ENCODE measurements at places on chromosomes 16 and 17. TPM values are rescaled to one million over a fixed set of nuclear protein-coding genes. Genes with fewer than 3 reads are reported as not detected.
A peak's percentile ranks its signal among the peaks of the same experiment; 100 is the strongest.

- no peak for DNase-seq
These were observed 13.3 kb upstream of the MYH8 start for GRCh38 chr17:10435096-10435495.

DNA sequence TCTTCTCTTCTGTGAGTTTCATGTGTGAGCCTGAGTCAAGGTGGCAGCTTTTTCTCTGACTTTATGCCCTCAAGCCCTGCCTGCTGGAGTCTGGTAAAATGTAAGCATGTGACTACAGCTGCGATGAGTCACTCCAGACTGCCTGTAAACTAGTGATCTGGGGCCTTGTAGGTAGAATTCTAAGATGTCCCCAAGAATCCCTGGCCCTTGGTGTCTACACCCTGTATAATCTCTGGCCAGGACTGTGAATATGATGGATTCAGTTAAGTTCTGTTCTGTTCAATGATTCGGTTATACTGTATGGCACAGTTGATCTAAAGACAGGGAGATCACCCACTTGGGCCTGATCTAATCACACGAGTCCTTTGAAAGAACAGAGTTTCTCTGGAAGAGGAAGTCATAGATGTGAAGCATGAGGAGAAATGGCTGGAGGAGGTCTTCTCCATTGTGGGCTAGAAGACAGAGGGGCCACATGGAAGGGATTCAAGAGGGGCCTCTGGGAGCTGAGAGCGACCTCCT, 29.8 kb downstream of the PRSS54 start:
- DNase-seq: no peak

DNA sequence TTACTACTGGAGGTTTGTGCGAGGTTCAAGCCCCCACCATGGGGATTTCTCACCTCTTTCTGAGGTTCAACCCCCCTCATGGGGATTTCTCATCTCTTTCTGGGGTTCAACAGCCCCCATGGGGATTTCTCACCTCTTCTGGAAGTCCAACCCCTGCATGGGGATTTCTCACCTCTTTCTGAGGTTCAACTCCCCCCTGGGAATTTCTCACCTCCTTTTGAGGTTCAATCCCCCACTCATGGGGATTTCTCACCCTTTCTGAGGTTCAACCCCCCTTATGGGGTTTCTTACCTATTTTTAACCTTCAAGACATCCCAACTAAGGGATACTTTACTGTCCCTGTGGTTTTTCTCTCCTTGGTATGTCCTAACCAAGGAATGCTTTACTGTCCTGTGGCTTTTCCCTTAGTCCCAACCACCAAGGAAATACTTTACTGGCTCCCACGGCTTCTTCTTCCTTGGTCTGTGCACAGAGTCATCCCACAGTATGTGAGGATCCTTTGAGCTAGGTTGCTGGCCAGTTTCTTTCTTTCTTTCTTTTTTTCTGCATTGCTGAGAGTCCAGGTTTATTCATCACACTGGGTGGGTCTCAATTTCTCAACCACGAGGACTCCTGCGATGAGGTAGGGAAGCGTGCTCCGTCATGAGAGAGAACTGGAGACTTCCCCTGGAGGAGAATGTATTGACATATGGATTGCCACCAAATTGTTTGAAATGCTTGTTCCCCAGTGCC, 2140.2 kb downstream of the TP53TG3F start:
- no peak for DNase-seq

DNA sequence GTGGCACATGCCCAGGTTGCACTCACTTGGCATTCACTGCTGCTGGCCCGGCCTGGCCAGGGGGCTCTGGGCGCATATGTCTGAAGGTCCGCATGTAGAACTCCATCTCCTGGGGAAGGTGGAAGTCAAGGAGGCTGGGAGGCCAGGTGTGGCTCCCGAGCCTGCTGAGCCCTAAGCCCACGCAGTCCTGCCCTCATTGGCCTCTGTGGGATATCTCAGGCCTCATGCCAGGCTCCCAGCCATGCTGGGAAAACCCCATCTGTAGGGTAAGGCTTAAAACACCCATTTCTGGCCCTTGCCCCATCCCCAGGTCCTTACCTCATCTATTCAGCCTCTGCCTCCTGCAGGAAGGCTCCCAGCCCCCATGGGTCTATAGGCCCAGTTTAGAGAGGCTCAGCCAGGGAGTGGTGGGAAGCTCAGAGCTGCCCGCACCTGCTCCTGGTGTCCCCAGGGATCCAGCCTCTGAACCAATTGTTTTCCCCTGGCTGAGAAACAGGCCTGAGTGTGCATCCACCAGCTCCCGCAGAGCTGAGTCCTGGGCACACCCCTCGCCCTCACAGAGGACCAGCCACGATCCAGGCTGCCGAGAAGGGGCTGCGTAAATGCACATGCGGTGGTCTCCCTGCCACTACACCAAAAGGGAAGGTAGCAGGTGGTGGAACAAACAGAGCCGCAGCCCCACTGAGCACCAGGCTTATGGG, 2.3 kb upstream of the TPPP3 start:
- DNase-seq: peak; percentile 85

CSH2 gene
- not detected for total RNA-seq

DNA sequence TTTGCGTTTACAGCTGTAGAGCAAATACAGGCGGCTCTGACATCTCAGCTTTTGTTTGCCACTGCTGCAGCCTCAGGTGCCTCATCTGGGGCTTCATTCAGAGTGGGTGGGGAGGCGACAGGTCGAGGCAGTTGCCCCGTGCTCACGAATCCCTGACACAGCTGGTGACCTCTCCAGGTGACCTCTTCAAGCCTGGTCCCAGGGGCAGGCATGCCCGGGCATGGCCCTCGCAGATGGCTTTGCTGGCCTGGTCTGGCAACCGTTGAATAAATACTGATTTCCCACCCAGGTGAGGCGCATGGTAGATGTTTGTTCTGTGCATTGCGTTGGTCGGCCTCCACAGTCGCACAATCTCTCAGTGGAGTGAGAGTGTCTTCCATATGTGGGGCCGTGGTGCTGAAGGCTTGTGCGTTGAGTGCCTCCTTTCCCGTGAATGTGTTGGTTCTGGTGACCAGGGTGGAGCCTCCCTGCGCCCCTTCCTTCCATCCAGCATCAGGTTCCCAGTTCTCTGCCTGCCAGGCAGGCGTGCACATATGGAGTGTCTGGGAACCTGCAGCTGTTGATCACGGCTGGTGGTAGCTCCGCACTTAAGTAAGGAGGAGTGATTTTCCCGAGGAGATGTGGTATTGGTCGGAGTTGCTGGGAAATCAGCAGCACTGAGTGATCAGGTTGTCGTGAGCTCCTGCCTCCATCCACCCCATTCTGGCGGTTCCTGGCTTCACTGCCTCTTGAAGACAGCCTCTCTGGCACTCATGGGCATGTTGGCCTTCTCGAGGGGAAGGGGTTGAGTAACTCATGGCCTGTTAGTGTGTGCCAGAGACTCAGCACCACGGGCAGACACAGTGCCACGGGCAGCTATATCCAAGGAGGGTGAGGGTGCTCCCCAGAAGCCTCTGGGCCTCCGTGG, 149.7 kb downstream of the RPTOR start:
- DNase-seq: no peak

GRCh38 chr16:19281246-19281645, 4.3 kb upstream of the CLEC19A start:
- no peak for DNase-seq

DNAI2 gene
- total RNA-seq: not detected

- DNase-seq: no peak
These were observed 5.9 kb downstream of the BAIAP2 start for GRCh38 chr17:81040791-81041337.

DNA sequence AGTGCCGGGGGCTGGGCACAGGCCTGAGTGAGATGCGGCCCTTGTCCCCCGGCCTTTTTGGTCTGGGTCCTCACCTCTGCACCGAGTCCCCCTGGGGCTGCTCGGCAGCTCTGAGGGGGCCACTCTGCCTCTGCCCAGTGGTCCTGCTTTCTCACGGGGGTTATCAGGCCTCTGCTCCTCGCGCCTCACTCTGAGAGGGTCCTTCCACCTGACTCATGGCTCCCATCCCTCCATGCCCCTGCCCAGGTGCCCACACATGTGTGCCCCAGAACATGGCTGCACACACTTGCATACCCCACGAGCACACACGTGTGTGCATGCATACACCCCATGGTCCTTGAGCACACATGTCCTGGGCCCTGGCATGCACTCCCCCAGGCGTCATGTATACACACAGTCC, 53.7 kb downstream of the CMIP start:
- no peak for DNase-seq

- no peak for DNase-seq
These were observed 16.6 kb upstream of the TRPV3 start for GRCh38 chr17:3574231-3574630.

CD300LB gene
- not detected for total RNA-seq

DNA sequence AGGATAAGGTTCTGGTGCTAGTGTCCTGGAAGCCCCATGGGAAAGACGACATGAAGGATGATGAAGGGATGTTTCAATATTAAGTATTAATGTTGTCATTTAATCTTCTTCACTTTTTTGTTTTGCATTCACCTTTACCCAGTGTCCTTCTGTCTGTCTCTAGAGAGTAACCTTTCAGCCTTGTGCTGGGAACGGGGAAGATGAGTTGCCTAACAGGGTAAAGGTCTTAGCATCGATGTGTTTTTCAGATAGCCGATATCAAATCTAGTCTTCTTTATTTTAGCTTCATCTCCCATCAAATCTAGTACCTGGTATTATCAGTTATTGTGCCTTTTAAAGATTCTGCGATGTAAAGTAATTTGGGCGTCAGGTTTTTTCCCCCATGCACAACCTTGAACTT, 125.4 kb downstream of the BCAS3 start:
- DNase-seq: no peak

ABCA10 gene
- total RNA-seq: 4.5 TPM

GRCh38 chr17:79459846-79460245, 151.0 kb downstream of the RBFOX3 start:
- DNase-seq: no peak

GDPD3 gene
- total RNA-seq: 1.3 TPM

PTX4 gene
- not detected for total RNA-seq

- DNase-seq: peak; percentile 22
These were observed 1.3 kb downstream of the ZNF652 start for GRCh38 chr17:49360796-49361128.

- no peak for DNase-seq
These were observed 1.6 kb downstream of the ACTG1 start for GRCh38 chr17:81510785-81511553.

DNA sequence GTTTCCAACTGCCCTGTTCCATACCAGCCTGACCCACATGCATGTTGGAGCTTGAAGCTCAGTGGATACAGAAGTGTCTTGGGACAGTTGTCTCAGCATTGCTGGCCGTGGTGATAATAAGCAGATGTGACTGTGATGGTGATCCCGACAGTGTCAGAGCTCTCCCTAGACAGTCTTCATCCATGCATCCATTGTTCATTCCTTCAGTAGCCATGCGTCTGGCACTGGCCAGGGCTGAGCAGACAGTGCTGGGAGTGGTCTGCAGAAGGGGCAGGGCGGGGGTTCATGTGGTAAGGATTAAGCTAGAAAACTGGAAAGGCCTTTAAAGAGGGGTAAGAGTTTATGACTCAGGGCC, 68.1 kb downstream of the GNAO1 start:
- DNase-seq: no peak

DNA sequence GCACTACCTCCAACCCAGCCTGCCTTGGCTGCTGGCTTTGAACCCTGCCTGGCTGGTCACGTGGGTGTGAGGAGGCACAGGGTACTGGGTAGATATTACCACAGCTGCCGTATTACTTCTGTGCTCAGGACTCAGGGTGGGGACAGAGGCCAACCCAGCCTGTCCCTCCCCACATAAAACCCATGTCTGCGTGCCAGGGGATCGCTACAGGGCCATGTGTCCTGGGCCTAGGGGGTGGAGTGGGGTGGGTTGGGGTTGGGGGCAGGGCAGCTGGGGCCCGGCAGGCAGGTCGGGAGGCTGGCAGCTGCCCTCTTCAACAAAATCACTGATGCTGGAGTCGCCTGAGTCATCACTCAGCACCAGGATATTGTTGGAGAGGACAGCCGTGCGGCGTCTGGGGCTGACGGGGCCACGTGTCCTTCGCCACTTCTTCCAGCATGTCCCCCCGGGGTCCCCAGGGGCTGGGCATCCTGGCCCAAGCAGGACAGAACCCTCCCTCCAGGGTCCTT, 39.7 kb upstream of the PVALEF start:
- no peak for DNase-seq

DNA sequence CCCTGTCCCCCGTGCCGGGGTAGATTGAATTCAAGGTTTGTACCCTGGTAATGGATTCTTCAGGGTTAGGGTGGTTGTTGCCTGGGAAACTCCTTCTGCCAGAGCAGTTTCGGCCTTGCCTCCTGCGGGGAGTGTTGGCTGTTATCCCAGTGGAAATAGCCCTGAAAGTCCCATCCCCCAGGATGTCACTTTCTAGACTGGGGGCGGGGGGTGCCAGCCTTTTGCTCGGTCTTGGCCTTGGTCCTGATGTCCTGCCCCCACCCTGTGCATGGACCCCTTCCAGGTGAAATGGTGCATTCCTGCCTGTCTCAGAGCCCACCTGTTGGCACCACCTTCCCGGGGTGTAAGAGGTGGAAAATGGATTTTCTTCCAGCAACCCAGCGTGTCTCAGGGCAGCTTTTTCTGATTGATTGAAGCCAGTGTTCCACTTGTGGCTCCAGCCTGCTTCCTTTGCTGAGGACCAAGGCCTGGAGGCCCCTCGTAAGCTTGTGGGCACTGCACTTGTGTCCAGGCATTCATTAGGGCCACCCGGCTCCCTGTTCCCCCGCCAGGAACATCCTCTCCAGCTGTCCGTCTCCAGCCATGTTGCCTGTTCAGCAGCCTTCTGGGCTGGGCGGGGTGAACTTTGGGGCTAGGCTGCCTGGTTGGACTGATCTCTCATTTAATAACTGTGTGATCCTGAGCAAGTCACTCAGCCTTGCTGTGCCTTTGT, 25.6 kb downstream of the MGAT5B start:
- DNase-seq: no peak

DNA sequence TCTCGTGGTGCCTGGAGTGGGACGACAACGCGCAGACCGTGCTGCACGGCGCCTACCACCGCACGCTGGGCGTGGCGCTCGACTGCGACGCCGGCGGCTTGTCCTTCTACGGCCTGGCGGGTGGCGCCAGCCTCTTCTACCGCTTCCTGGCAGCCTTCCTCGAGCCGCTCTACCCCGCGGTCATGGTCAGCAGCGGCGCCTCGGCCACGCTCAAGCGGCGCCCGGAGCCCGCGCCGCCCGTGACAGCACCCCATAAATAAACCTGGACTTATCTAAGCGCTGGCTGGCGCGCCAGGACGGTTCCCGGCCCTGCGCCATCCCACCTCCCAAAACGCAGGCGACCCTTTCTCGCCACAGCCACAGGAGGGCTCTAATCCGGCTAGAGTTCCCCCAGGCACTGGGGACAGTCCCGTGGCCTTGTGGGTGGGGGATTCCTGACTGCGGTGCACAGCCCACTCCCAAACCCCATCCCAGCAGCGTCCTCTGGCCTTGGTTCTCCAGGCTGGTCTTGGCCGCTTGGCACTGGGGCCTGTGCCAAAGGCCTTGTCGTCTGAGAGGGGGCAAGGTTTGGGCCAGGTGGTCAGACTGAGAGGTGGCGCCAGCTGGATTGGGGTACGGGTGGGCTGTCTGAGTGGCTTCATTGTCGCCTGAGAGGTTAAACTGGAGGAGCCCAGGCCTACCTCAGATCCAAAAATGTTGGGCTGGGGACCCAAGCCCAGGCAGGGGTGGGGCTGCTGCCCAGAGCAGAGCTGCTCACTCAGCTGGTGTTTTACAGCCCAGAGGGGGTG, 10.1 kb upstream of the SLC16A5 start:
- peak; percentile 68 for DNase-seq

Data from pancreas (tissue), 10 donors.